ENCODE measurements at places on chromosomes 1 and 21. TPM values are rescaled to one million over a fixed set of nuclear protein-coding genes. Genes with fewer than 3 reads are reported as not detected.

GRCh38 chr1:9849691-9850441 lies 26.1 kb upstream of the CLSTN1 start:
- H3K4me1 ChIP-seq = no peaks in the 10 kb centered on the region
- H3K4me3 ChIP-seq = no peak overlapping the region
- peaks cover 10% of the 10 kb centered on the region for H3K36me3 ChIP-seq
- no peak overlapping the region for H3K27ac ChIP-seq
- H3K27me3 ChIP-seq = no peaks in the 10 kb centered on the region
- DNase-seq = no peak

- H3K27me3 ChIP-seq = no peaks in the 10 kb centered on the region
- DNase-seq = no peak
- H3K36me3 ChIP-seq = no peaks in the 10 kb centered on the region
- H3K4me1 ChIP-seq = no peaks in the 10 kb centered on the region
- H3K27ac ChIP-seq = no peak overlapping the region
- no peak overlapping the region for H3K4me3 ChIP-seq
Observed at GRCh38 chr1:107454791-107455190, 314.0 kb downstream of the NTNG1 start.

TRAF3IP3 gene
- total RNA-seq = 10.3 TPM

GRCh38 chr21:33618407-33618806 lies 23.1 kb downstream of the CRYZL1 start:
- peaks cover 12% of the 10 kb centered on the region for H3K36me3 ChIP-seq
- no peaks in the 10 kb centered on the region for H3K4me1 ChIP-seq
- DNase-seq = no peak
- H3K27me3 ChIP-seq = no peaks in the 10 kb centered on the region
- no peak overlapping the region for H3K27ac ChIP-seq

DNA sequence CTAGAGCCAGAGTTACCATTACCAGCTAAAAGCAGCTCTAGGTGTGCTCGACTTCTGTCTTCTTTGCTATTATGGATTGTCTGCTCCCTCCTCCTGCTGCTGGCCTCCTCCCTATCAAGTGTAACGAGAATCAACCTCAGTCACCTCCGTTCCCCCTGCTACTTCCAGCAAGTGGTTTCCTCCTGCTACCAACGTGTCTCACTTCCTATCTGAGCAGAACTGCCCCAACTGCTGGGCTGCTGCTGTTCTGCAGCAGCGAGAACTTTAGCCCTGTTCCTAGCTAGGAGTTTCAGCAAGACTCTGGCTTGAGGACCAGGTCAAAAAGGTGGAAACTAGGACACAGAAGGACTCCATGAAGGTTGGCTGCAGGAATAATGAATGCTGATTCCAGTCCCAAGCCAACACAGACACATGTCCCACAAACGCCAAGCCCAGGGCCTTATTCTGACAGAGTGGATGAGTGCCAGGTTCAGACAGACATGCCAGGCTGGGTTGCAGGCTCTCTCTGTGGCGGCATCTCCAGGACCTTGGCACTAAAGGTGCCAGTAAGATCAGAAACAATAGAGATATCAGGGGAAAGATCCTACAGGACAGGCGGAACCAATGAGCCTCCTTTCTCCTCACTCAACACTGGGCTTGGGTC lies 46.9 kb downstream of the CD34 start:
- H3K27ac ChIP-seq = peak overlapping the region; percentile 47
- no peaks in the 10 kb centered on the region for H3K27me3 ChIP-seq
- no peak overlapping the region for H3K4me3 ChIP-seq
- DNase-seq = no peak
- peaks cover 52% of the 10 kb centered on the region for H3K4me1 ChIP-seq
- H3K36me3 ChIP-seq = peaks cover 3% of the 10 kb centered on the region

DNA sequence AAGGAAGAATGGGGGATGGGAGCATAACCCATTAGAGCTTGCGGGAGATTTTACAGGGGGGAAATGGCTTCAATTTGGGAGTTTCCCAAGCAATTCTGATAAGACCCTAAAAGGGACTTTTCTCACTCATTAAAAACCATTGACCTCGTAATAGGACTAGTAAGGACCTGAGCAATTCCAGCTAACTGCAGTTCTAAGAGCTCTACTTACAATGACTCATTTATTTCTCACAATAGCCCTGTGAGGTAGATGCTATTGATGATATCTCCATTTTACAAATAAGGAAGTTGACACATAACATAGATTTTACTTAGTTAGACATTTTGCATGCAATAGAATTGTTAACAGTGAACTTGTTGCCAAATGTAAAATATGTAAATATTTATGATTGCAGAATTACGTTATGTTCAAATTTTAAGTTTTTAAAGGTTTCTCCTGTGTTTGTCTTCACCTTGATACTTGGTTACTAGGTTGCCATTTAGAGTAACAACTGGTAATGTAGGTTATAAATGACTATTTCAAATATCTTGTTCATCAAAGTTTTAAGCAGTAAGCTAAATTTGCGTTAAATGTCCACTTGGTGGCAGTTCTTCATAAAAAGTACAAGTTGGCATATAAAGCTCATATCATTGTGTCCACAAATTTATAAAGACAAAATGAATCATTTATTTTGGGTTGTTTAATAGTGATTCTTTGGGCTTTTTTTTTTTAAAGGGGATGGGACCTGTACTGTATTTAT lies 182.0 kb downstream of the PLA2G4A start:
- no peaks in the 10 kb centered on the region for H3K36me3 ChIP-seq
- no peaks in the 10 kb centered on the region for H3K4me1 ChIP-seq
- DNase-seq = no peak

- no peak overlapping the region for H3K4me3 ChIP-seq
- H3K4me1 ChIP-seq = no peaks in the 10 kb centered on the region
- DNase-seq = no peak
- no peak overlapping the region for H3K27ac ChIP-seq
- H3K36me3 ChIP-seq = no peaks in the 10 kb centered on the region
Observed at GRCh38 chr1:56222914-56223540, 356.3 kb downstream of the PLPP3 start.

DNA sequence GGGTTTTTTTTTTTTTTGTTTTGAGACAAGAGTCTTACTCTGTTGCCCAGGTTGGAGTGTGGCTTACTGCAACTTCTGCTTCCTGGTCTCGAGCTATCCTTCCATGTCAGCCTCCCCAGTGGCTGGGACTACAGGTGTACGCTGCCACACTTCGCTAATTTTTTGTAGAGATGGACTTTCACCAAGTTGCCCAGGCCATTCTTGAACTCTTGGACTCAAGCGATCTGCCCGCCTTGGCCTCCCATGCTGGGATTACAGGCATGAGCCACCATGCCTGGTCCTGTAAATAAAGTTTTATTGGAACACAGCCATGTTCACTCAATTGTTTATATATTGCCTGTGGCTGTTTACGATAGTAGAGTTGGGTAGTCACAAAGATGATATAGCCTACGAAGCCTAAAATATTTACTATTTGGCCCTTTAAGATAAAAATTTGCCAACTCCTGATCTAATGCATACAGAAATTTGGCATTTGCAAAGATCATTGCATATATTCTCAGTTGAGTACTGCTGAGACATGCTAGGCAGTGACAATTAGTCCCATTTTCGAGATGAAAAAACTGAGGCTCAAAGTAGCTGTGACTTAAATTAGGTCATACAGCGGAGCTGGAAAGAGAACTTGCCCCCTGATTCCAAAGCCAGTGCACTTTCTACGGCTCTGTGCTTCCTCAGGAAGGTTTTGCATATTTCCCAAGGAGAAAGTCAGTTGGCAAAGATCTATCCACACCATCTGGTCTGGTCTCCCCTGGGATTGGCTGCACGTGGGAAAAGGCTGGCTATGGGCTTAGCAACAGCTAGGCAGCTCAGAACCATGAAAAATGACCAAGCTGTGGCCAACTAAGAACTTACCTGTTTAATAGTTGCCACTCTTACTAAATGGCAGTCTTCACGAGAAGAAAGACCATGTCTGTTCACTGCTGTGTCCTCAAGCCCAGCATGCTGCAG lies 19.4 kb downstream of the MECR start:
- no peaks in the 10 kb centered on the region for H3K27me3 ChIP-seq
- H3K4me1 ChIP-seq = no peaks in the 10 kb centered on the region
- no peaks in the 10 kb centered on the region for H3K36me3 ChIP-seq
- H3K4me3 ChIP-seq = no peak overlapping the region
- no peak overlapping the region for H3K27ac ChIP-seq
- DNase-seq = no peak

GRCh38 chr1:228163007-228163753 lies 2.4 kb upstream of the IBA57 start:
- H3K27me3 ChIP-seq = peaks cover 2% of the 10 kb centered on the region
- H3K27ac ChIP-seq = peak overlapping the region; percentile 77
- H3K4me1 ChIP-seq = peaks cover 38% of the 10 kb centered on the region
- no peak for DNase-seq

DNA sequence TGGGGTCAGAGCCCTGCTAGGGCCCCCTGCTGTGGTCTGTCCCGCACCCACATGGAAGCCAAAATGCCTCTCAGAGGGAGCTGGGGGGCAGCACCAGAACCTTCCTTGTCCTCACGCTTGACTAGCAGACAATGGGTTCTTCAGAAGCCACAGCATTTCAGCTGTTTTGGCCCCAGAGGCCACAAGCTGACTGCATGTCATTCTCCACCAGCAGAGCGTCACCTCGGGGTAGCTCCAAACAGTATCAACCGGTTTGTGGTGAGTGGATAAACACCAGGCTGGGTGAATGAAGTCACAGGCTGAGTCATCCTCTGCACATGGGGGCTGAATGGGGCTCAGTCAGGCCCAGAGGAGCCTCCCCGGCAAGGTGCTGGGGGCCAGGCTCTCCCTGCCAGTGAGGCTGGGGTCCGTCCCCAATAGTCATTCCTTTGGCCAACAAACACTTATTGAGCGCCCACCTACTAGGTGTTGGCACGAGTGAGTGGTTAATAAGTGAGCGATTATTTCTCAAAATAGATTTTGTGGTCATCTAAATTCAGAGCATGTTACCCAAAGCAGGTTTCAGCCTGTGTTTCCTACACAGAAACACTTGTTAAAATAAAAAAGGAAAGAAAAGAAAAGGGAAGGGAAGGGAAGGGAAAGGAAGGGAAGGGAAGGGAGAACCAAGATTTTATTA lies 9.1 kb downstream of the OLIG1 start:
- DNase-seq = no peak
- H3K36me3 ChIP-seq = no peaks in the 10 kb centered on the region
- H3K4me1 ChIP-seq = no peaks in the 10 kb centered on the region
- peaks cover 53% of the 10 kb centered on the region for H3K27me3 ChIP-seq
- H3K4me3 ChIP-seq = no peak overlapping the region

DNA sequence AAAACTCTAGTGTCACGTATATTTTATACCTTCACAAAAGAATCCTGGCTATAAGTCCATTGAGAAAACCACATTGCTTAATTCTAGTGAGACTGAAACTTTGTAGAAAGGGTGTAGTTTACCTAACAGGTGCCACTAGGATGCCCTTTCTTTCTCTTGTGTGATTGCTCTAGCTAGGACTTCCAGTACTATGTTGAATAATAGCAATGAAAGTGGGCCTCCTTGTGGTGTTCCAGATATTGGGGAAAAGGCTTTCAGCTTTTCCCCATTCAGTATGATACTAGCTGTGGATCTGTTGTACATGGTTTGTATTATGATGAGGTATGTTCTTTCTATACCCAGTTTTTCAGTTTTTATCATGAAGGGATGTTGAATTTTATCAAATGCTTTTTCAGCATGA lies 39.7 kb upstream of the CHODL start:
- H3K4me3 ChIP-seq = no peak overlapping the region
- no peak overlapping the region for H3K27ac ChIP-seq
- no peak for DNase-seq
- no peaks in the 10 kb centered on the region for H3K4me1 ChIP-seq
- H3K36me3 ChIP-seq = no peaks in the 10 kb centered on the region

GRCh38 chr1:60281360-60281932 lies 207.9 kb upstream of the C1orf87 start:
- H3K4me1 ChIP-seq = no peaks in the 10 kb centered on the region
- H3K4me3 ChIP-seq = no peak overlapping the region
- no peaks in the 10 kb centered on the region for H3K27me3 ChIP-seq
- no peak for DNase-seq
- H3K27ac ChIP-seq = no peak overlapping the region

- peaks cover 32% of the 10 kb centered on the region for H3K4me1 ChIP-seq
- H3K36me3 ChIP-seq = peaks cover 25% of the 10 kb centered on the region
- H3K27ac ChIP-seq = peak overlapping the region; percentile 70
- H3K27me3 ChIP-seq = no peaks in the 10 kb centered on the region
- no peak for DNase-seq
Observed at GRCh38 chr1:165900576-165901380, 73.4 kb downstream of the UCK2 start.

DNA sequence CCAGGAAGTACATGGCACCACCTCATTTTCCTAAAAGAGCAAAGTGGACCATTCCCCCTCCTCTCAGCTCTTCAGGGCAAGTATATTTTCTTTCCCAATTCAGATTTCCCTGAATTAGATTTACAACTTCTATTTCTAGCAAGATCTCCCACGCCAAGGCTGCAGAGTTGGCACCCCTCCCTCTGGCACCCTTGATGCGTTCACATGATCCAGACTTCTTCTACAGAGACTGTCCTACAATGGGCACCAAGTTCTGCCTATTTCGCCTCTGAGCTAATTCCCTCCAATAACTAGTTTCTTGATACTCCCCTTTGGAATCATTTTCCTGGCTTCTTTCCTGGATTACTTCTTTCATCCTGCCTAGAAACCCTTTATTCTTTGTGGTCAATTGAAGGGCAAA lies 122.0 kb downstream of the CDC7 start:
- DNase-seq = no peak
- H3K4me3 ChIP-seq = no peak overlapping the region
- no peaks in the 10 kb centered on the region for H3K4me1 ChIP-seq
- H3K27me3 ChIP-seq = no peaks in the 10 kb centered on the region
- H3K36me3 ChIP-seq = no peaks in the 10 kb centered on the region

DNA sequence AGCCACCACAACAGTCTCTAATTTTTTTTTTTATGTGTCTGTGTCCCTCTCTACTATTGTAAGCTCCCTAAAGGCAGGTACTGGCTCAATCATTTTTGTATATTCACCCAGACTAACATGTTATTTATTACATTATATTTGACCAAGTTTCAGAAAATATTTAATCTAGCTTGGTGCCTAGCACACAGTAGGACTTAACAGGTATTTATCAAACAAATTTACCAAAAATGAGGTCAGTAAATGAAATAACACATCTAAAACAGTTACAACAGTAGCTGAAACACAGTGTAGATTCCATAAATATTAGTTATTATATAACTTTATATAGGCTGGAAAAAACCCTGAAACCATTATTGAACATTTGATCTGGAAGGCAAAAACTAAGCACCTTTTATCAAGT lies 2.7 kb downstream of the NRDC start:
- H3K27me3 ChIP-seq = no peaks in the 10 kb centered on the region
- peaks cover 11% of the 10 kb centered on the region for H3K4me1 ChIP-seq
- no peak overlapping the region for H3K27ac ChIP-seq
- H3K36me3 ChIP-seq = no peaks in the 10 kb centered on the region
- DNase-seq = no peak

DNA sequence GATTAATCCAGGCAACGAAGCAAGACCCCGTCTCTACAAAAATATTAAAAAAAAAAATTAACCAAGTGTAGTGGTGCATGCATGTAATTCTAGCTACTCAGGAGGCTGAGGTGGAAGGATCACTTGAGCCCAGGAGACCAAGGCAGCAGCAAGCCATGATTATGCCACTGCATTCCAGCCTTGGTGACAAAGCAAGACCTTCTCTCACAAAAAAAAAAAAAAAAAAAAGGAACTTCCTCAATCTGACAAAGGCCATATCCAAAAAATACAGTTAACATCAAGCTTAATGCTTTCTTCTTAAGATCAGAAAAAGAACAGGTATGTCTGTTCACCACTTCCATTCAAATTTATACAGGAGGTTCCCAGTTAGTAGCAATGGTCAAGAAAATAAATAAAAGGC lies 54.4 kb downstream of the EVI5 start:
- no peak overlapping the region for H3K27ac ChIP-seq
- no peaks in the 10 kb centered on the region for H3K4me1 ChIP-seq
- no peak for DNase-seq

CFHR1 gene
- not detected for total RNA-seq

AMY1A gene
- total RNA-seq = not detected

Data from esophagus squamous epithelium (tissue), 5 donors.